ENCODE measurements at places on chromosomes 5 and 9.

DNA sequence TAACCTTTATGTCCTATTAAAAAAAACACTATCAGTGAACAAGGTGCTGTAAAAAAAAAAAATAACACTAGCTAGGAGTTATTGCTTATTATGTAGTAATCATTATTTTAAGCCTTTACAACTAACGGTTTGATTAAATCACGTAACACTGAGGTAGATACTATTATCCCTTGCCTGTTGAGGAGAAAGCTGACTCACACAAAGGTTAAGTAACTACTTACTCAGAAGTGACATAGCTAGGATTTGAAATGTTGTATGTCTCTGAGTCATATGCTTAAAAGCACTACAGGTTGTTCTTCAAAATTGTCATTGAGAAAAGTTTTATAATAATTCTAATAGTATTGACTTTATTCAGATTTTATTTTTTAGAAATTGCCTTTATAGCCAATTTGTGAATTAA is 8.8 kb downstream of the TENT2 start:
- DNase-seq, result no peak

DNA sequence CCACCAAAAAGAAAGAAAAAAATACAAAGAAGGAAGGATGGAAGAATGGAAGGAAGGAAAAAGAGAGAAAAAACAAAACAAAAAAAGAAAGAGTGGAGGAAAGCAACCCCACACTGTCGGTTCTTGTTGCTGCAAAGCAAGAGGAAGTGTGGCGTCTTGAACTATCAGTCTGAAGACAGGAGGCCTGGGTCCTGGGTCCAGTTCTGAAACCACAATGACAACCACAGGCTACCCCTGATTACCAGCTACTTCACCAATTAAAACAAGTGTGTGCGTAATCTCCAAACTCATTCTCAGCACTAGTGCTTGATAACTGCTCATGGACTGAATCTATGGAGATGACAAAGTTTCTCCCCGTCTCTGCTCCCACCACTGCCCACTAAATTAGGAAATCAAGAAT is 93.7 kb downstream of the RASEF start:
- no peak for DNase-seq

GRCh38 chr5:167850911-167851310 is 440.5 kb upstream of the WWC1 start:
- no peak for DNase-seq

DNA sequence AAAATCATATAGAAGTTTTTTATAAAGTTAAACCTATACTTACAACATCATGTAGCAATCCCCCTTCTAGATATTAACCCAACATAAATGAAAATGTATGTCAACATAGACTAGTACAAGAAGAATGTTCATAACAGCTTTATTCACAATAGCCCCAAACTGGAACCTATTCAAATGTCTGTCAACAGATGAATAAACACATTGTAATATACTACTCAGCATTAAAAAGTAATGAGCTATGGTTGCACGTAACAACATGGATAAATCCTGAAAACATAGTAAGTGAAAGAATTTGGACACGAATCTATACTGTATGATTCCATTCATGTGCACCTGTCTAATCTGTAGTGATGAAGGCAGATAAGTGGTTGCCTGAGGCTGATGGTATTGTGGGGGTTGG is 73.9 kb downstream of the CSNK1G3 start:
- DNase-seq, result no peak

DNA sequence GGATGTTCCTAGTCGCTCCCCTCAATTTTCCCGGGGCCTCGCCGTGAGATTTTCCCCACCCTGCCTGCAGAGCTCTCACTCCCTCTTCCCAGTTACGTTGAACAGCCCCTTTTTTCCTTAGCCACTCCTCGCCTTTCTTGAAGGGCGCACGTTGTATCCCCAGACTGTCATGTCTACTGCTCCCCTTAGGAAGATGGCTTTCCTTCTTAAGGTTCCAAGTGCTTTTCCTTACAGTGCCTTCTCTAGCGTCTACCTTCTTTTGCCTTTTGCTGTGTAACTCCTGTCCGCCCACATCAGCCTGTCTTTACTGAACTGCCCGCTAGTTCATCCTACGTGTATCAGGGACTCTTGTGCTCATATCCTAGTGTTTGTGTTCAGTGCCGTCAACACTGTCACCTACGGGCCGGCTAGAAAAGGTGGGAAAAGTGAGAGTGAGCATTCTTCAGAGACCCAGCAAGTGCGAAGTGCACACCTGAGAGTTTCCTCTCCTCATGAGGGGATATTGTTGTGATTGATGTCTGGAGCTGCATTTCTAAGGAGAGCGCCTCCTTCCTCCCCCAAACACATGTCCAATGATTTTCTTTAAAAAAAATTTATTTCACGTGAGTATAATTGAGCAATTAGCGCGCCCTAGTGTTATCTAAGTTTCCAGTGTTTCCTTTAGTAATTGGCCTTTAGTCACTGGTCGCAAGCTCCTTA is 764 bp downstream of the CAMLG start:
- DNase-seq, result no peak

DNA sequence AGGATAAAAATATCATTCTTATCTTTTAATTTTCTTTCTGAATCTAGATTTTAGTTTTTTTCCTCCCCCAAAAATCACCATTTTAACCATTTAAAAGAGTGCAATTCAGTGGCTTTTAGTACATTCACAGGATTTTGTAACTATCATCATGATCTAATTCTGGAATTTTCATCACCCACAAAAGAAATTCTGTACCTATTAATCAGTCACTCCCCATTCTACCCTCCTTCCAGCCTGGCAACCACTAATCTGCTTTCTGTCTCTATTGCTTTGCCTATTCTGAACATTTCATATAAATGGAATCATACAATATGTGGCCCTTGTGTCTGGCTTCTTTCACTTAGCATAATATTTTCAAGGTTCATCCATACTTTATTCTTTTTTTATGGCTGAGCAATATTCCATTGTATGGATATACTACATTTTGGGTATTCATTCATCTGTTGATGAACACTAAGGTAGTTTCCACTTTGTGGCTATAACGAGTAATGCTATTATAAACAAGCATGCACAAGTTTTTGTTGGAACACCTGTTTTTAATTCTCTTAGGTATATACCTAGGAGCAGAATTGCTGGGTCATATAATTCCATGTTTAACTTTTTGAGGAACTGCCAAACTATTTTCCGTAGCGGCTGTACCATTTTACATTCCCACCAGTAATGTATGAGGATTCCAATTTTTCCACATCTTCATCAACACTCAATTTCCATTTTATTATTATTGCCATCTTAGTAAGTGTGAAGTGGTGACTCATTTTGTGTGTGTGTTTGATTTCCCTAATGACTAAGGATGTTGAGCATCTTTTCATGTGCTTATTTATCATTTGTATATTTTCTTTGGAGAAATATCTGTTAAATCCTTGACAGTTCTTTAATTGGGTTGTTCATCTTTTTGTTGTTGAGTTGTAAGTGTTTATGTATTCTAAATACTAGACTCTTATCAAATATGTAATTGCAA is 340.3 kb downstream of the CWC27 start:
- DNase-seq, result no peak

DNA sequence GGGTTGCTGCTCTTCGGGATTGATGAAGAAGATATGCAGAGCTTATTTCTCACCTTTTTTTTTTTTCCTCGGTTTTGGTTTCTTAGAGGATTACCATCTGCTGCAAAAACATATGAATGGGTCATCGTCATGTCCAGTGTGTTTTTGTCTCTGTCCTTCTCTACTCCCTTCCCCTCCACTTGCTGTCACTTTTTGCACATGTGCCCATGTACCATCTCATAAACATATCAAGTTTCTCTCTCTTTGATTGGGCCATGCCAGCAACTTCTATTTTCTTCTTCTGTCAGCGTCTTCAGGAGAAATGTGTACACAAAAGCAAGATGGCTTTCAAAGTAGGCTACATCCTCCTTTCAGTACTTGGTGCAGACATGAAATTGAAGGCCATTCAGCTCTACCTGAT is 57.1 kb downstream of the ZNF462 start:
- no peak for DNase-seq

- DNase-seq, result no peak
Measured at GRCh38 chr5:163809473-163809872, 304.1 kb downstream of the MAT2B start.

- DNase-seq, result no peak
Measured at GRCh38 chr5:151345808-151346478, 1.4 kb downstream of the SLC36A2 start.

- no peak for DNase-seq
Measured at GRCh38 chr5:54704333-54704732, 186.8 kb downstream of the SNX18 start.

DNA sequence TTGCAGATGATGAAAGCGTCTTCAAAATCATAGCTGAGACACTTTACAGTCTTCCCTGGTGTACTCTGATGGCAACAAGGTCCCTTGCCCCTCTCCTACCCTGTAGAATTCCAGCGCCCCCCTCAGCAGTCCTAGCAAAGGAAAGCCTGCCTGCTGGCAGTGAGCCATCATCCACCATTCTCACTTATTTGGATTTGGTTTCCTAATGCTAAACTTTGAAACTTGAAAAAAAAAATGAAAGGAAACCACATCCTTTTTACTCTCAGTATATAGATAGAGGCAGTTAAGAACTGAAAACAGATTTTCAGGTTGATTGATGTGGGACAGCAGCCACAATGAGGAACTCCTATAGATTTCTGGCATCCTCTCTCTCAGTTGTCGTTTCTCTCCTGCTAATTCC is at the start of gene GZMA:
TSS of gene GZMA (plus strand) at position 299 of the 400 bp plus-strand sequence. CDS start at position 336, 37 bp downstream.
- no peak for DNase-seq

GRCh38 chr5:88540471-88541115 is 271.9 kb upstream of the TMEM161B start:
- DNase-seq, result no peak

GRCh38 chr5:90849939-90850338 is 291.3 kb downstream of the ADGRV1 start:
- DNase-seq, result no peak

- DNase-seq, result no peak
Measured at GRCh38 chr9:99251157-99251556, 29.1 kb downstream of the SEC61B start.

GRCh38 chr5:105587963-105588662 is 2025.5 kb upstream of the NUDT12 start:
- no peak for DNase-seq

GRCh38 chr5:56751572-56752313 is 63.6 kb upstream of the MAP3K1 start:
- no peak for DNase-seq

- DNase-seq, result no peak
Measured at GRCh38 chr5:146208916-146209522, 5.6 kb downstream of the RBM27 start.

- no peak for DNase-seq
Measured at GRCh38 chr9:20199111-20199510, 410.3 kb upstream of the SLC24A2 start.

- no peak for DNase-seq
Measured at GRCh38 chr9:77783518-77783917, 135.4 kb upstream of the GNA14 start.

DNA sequence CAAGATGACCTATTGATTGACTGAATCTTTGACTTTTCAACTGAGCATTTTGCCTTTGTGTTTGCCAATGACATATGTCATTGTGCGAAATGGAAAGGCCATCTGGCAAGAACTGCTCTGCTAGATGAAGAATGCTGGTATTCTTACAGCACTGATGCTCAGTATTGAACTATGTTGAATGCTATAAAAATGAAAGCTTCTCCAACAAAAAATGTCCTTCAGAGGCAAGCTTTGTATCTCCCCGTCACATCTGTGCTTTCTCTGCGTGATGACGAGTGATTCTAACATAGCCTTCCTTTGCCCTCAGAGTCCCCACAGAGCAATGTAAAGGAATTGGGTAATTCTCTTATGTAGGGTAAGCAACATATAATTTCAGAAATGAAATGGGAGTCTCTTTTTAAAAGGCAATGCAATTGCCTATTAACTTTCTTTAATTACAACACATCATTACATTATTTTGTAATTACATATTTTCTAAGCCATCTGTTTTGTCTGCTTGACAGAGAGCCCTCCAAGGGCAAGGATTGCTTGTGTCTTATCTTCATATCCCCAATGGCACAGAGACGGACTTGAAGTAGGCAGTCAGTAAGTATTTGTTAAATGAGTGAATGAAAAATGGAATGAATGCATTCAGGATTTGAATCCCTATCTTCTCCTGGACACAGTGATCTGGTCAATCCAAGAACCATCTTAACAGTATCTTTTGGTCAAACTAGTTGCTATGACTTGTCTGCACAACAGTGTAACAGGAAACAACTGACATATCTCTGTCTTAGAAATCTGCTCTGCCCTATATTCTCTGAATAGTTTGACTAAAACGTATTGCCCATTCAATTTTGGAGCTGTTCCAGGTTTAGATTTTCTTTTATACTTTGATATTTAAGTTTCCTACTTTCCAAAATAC is 46.1 kb downstream of the ENC1 start:
- no peak for DNase-seq

DNA sequence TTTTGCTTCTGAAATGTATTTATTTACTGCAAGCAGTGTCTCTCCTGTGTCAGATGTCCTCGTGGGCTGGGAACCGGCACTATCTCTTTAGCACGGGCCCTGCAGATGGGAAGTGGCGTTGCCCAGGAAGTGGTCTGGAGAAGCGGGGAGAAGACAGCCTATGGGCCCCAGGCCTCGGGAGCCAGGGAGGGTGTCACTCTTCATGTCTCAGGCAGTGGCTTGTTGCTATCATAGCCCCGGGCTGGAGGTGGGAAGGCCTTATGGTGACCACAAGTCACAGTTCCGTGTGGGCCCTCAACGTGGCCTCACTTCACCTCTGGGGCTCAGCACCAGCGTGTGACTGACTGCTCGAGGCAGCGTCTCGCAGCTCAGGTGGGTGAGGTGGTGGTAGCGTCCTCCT is 41.4 kb downstream of the SYK start:
- DNase-seq, result no peak

DNA sequence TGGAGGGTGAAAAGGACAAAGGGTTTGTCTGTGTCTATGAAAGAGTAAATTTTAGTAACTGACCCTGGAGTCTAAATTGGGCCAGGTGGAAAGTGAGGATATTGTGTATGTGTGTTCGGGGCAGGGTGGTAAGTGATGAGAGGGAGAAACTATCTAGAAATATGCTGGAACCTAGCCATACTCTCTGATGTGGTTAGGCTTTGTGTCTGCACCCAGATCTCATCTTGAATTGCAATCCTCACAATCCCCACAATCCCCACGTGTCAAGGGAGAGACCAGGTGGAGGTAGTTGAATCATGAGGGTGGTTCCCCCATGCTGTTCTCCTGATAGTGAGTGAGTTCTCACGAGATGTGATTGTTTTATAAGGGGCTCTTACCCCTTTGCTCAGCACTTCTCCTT is 60.6 kb downstream of the COMMD10 start:
- no peak for DNase-seq

DNA sequence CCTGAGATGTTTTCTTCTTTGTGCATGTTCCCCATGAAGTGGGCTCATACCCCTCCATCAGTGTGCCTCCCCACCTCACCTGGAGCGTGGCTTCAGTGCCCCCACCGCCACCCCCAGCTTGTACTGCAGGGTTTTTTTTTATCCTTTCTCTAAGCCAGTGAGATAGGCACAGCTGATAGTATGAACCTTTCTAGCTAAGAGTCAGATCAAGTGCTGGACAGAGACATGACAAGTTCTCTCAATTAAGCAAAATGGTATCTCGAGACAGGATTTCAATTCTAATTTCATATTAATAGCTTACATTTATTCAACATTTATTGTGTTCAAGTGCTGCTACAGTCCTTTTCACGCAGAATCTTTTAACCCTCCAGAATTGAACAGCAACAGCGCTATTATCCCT is 55.7 kb downstream of the NDFIP1 start:
- DNase-seq, result no peak

GRCh38 chr5:152532714-152533113 is 127.6 kb upstream of the NMUR2 start:
- DNase-seq, result no peak
